Activated CD8-positive, alpha-beta memory T cell treated with anti-CD3 and anti-CD28 coated beads, Interleukin-2, amount 10 ng/mL, durations not matched to agents 7 days and 5 days (primary cell): ENCODE measurements at places on chromosomes 4 and X. TPM values are rescaled to one million over a fixed set of nuclear protein-coding genes. Genes with fewer than 3 reads are reported as not detected.

GRCh38 chr4:125681240-125681639 is 366.5 kb downstream of the FAT4 start:
- no peak overlapping the region for H3K27ac ChIP-seq
- H3K4me3 ChIP-seq: no peak overlapping the region
- no peak for DNase-seq
- no peaks in the 10 kb centered on the region for H3K4me1 ChIP-seq
- no peaks in the 10 kb centered on the region for H3K27me3 ChIP-seq
- H3K36me3 ChIP-seq: no peaks in the 10 kb centered on the region

DNA sequence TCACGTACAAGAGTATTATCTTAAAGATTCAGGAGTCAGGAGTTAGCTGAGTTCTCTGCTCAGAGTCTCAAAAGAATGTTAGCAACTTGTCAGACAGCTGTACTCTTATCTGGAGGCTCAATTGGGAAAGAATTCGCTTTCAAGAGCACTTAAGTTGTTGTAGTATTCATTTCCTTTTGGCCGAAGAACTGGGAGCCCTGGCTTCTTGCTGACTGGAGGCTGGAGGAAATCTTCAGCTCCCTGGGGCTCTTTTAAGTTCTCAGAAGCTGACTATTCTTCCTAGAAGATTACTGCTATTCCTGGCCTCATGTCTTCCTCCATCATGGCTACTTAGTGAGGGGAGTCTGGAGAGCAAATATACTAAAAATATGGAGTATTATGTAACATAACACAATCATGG is 587.2 kb downstream of the EPHA5 start:
- H3K4me1 ChIP-seq: no peaks in the 10 kb centered on the region
- no peaks in the 10 kb centered on the region for H3K27me3 ChIP-seq
- DNase-seq: no peak
- H3K36me3 ChIP-seq: no peaks in the 10 kb centered on the region

- peaks cover 3% of the 10 kb centered on the region for H3K4me1 ChIP-seq
- H3K27ac ChIP-seq: no peak overlapping the region
Observed at GRCh38 chr4:123749383-123749782, 352.8 kb downstream of the SPRY1 start.

DNA sequence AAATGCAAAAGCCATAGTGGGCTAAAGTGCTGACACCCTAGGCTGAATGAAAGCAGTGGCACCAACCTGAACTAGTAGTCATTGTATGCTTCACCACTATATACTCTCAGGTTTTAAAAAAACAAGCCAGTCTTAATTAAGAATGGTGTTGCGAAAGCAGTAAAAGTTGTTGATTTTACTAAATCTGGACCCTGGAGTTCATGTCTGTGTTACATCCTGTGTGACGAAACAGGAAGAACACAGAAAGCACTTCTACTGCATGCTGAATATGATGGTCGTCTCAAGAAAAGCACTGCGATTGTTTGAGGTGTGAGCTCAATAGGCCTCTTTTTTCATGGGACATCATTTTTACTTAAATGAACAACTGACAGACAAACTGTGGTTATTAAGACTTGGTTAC is 24.2 kb upstream of the GDPD2 start:
- peaks cover 36% of the 10 kb centered on the region for H3K36me3 ChIP-seq
- H3K27ac ChIP-seq: peak overlapping the region; percentile 73
- no peak for DNase-seq
- H3K4me3 ChIP-seq: no peak overlapping the region
- no peaks in the 10 kb centered on the region for H3K27me3 ChIP-seq

DNA sequence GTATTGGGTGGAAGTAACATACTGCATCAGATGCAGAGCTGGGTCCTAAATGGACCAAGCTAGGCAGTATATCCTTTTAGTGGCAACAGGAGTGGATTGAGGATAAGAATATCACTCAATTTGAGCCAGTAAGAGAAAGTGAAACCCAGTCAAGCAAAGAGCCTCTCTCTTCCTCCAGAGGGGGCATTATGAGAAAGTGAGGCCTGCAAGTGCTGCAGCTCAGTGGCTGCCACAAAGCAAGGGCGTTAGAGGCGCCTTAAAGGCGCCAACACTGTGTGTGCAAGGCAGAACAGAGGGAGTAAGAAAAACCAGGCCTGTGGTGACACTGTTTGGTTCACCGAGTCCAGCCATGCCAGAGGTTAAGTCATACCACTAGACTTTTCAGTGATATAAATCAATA is 17.5 kb downstream of the STX18 start:
- H3K36me3 ChIP-seq: peaks cover 11% of the 10 kb centered on the region
- DNase-seq: peak; percentile 83
- peak overlapping the region; percentile 68 for H3K27ac ChIP-seq

GRCh38 chr4:114057746-114058145 is 78.3 kb upstream of the ARSJ start:
- no peak overlapping the region for H3K27ac ChIP-seq
- H3K36me3 ChIP-seq: no peaks in the 10 kb centered on the region
- no peak overlapping the region for H3K4me3 ChIP-seq
- no peak for DNase-seq
- no peaks in the 10 kb centered on the region for H3K4me1 ChIP-seq
- H3K27me3 ChIP-seq: peaks cover 4% of the 10 kb centered on the region

- H3K4me3 ChIP-seq: no peak overlapping the region
- H3K4me1 ChIP-seq: no peaks in the 10 kb centered on the region
- no peak overlapping the region for H3K27ac ChIP-seq
- H3K36me3 ChIP-seq: no peaks in the 10 kb centered on the region
Observed at GRCh38 chr4:78379991-78380729, 171.4 kb upstream of the ANXA3 start.

GRCh38 chrX:118225711-118226428 is 109.3 kb upstream of the KLHL13 start:
- no peaks in the 10 kb centered on the region for H3K4me1 ChIP-seq
- H3K36me3 ChIP-seq: no peaks in the 10 kb centered on the region
- DNase-seq: no peak
- H3K4me3 ChIP-seq: no peak overlapping the region

- H3K36me3 ChIP-seq: no peaks in the 10 kb centered on the region
- H3K27me3 ChIP-seq: no peaks in the 10 kb centered on the region
- peaks cover 6% of the 10 kb centered on the region for H3K4me1 ChIP-seq
- H3K27ac ChIP-seq: no peak overlapping the region
Observed at GRCh38 chrX:112818114-112819007, 22.3 kb downstream of the AMOT start.

DNA sequence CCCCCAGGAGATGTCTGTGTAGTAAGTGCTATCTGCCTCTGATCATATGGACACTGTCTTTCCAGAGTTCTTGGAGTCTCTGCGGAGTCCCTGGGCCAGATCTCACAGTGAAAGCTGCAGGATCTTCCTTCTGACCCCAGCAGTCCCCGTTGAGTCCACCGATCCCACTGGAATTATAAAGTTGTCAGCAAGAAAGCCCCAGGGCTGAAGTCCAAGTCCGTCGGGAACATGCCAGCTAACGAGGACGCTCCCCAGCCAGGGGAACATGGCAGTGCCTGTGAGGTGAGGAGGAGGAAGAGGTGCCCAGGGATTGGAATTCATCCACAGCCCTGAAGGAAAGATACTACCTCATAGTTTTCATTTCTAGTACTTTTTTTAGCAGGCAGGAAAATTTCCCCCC is 9.3 kb downstream of the ZNF81 start:
- DNase-seq: no peak
- no peaks in the 10 kb centered on the region for H3K27me3 ChIP-seq
- H3K4me1 ChIP-seq: peaks cover 5% of the 10 kb centered on the region
- no peak overlapping the region for H3K27ac ChIP-seq
- no peak overlapping the region for H3K4me3 ChIP-seq

DNA sequence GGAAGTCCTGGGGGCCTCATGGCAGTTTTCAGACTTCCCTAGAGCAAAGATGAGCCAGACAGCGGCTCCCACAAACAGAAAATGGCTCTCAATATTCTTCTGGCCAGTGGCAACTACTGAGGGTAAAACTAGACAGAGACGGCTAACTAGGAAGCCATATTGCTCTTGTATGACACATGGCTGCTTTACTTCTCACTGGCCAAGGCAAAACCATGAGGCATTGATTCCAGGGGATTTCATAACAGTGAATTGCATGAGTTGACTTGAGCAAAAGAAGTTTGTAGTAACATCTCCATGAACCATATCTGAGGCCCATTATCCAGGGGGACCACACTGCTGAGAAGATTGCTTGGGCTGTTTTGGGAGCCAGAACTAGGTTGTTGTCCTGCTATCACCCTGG is 13.7 kb upstream of the TLR8 start:
- no peak overlapping the region for H3K27ac ChIP-seq
- no peaks in the 10 kb centered on the region for H3K27me3 ChIP-seq
- no peak for DNase-seq
- peaks cover 40% of the 10 kb centered on the region for H3K4me1 ChIP-seq

GRCh38 chr4:73750730-73751129 is 10.4 kb downstream of the CXCL8 start:
- no peak overlapping the region for H3K4me3 ChIP-seq
- no peak overlapping the region for H3K27ac ChIP-seq
- H3K36me3 ChIP-seq: no peaks in the 10 kb centered on the region
- no peaks in the 10 kb centered on the region for H3K27me3 ChIP-seq

DNA sequence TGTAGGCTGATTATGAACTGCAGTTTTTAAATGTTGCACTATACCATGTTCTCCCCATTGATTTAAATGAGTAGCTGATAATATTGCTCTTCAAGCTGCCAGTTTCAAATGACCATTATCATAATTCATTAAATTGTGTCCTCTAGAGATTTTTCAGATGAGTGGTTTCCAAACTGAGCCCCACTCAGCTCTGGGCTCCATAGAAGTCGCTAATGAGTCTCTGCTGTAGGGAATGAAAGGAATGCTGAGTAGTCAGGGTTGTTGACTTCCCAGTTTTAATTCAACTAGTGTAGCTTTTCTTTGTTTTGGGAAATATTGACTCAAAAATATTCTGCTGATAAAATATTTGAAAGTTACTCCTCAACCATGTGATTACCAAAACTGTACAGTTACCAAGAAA is 1081.1 kb downstream of the ARAP2 start:
- H3K4me3 ChIP-seq: no peak overlapping the region
- no peaks in the 10 kb centered on the region for H3K36me3 ChIP-seq
- no peaks in the 10 kb centered on the region for H3K4me1 ChIP-seq
- no peaks in the 10 kb centered on the region for H3K27me3 ChIP-seq

DNA sequence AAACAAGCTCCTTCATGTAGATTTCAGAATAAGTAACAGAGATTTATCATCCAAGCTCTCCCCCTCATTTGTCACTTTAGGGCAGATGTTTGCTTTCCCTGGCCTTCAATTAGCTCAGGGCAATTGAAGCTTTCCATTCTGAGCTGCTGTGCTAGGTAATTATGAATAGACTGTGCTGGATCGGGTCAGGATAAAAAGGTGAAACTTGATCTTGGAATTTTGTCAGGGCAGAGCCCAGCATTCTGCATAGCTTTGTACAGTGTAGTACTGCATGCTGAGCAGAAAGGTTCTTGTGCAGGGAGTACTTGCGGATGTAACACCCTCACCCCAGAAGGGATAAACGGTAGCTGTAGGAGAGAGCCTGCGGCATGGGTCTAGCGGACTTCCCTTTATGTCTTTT is 64.0 kb upstream of the CLDN34 start:
- no peak overlapping the region for H3K4me3 ChIP-seq
- DNase-seq: no peak
- H3K36me3 ChIP-seq: no peaks in the 10 kb centered on the region
- peaks cover 32% of the 10 kb centered on the region for H3K27me3 ChIP-seq
- peaks cover 2% of the 10 kb centered on the region for H3K4me1 ChIP-seq

DNA sequence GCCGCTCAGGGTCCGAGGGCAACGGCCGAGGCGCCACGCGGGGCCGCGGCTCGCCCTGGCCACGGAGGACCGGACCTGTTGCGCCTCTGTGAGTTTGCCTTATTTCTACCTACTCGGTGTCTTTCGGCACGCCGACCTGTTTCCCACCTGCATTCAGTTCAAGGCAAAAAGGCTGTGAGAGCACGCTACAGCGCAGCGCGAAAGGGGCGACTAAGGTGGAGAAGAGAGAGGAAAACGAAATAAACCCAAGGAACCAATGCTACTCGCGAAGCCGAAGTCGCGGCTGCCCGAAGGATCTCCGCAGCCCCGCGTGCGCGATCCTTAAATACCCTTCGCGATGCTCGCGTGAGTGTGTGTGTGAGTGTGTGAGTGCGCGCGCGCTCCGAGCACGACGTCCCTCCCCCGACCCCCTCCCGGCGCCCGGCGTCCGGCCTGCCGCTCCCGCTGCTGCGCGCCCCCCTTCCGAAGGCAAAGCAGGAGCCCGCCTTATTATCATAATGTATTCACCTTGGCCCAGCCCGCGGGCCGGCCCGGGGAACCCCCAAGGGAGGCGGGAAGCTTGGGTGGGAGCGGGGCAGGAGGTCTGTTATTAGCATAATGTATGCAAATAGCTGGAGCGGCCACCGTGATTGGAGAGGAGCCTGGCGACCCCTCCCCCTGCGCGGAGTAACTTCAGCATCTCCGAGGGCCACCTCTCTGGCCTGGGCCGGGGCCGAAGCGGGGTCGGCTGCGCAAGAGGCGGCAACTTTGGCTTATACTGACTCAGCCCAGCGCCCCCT is at the start of gene COL25A1:
Gene COL25A1, minus strand, starts transcription at position 298 of the 779 bp plus-strand sequence.
- H3K4me3 ChIP-seq: peak within 1 kb of the TSS; percentile 59
- DNase-seq: peak; percentile 43
- H3K27ac ChIP-seq: no peak within 1 kb of the TSS
- peaks cover 11% of the 10 kb centered on the region for H3K4me1 ChIP-seq
- peaks cover 74% of the 10 kb centered on the region for H3K27me3 ChIP-seq
- peaks cover 2% of the 10 kb centered on the region for H3K36me3 ChIP-seq

- peaks cover 26% of the 10 kb centered on the region for H3K27me3 ChIP-seq
- no peak overlapping the region for H3K4me3 ChIP-seq
- no peaks in the 10 kb centered on the region for H3K4me1 ChIP-seq
- no peak for DNase-seq
- no peaks in the 10 kb centered on the region for H3K36me3 ChIP-seq
Observed at GRCh38 chr4:154727540-154727939, 16.3 kb upstream of the LRAT start.

DNA sequence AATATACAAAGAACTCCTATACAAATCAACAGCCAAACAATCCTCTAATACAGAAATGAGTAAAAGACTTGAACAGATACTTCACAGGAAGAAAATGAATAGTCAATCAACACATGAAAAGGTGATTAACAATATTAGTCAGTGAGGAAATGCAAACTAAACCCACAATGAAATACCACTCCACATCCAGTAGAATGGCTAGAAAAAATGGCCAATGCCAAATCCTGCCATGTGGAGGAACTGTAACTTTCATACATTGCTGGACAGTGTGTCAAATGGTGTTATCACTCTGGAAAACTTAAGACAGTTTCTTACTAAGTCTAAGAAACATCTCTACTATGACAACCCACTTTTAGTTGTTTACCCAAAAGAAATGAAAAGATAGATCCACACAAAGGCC is 59.5 kb downstream of the NSG1 start:
- H3K27me3 ChIP-seq: no peaks in the 10 kb centered on the region
- no peak for DNase-seq
- no peak overlapping the region for H3K27ac ChIP-seq
- H3K4me3 ChIP-seq: no peak overlapping the region
- H3K36me3 ChIP-seq: peaks cover 5% of the 10 kb centered on the region

Gene TCEAL7
- total RNA-seq: not detected

Gene TCP11X1
- not detected for total RNA-seq

Gene PAGE2B
- total RNA-seq: 2.0 TPM

Gene PRICKLE3
- total RNA-seq: 21.1 TPM

Gene IRAK1
- total RNA-seq: 127 TPM

Gene DCHS2
- not detected for total RNA-seq
